ENCODE measurements at places on chromosomes 2 and 18.

DNA sequence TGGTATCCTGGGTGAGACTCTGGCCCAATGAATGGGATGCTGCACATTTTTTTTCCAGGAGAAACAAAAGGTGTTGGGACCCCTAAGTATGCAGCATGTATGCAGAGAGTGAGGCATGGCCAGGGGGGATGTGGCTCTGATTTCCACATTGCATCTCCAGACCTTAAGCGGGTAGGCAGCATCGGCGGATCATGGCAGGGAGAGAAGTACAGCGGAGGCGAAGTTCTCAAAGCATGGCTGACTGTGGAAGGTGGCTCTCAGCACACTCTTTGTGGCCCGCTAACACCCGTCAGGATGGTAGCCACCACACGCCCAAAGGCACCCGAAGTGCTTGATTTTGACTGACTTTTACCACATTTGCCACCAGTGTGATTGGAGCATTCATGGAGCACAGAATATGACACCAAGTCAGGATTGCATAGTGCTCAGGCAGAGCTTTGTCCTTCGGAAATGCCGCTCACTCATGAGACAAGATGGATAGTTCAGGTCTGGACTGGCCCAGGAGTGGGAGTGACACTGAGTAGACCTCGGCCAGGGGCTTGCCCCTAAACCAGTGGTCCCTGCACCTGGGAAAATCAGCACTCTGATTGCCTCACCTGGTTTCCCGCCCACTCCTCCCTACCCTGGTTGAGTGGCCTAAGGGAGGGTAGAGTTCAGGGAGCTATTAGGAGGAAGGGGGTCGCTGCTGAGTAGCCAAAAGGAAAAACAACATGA, 14.2 kb downstream of the INPP4A start:
- no peak for DNase-seq

GRCh38 chr2:45412754-45413379, 198.2 kb downstream of the SRBD1 start:
- DNase-seq: no peak

GRCh38 chr18:6748241-6748640, 18.7 kb downstream of the ARHGAP28 start:
- DNase-seq: no peak

DNA sequence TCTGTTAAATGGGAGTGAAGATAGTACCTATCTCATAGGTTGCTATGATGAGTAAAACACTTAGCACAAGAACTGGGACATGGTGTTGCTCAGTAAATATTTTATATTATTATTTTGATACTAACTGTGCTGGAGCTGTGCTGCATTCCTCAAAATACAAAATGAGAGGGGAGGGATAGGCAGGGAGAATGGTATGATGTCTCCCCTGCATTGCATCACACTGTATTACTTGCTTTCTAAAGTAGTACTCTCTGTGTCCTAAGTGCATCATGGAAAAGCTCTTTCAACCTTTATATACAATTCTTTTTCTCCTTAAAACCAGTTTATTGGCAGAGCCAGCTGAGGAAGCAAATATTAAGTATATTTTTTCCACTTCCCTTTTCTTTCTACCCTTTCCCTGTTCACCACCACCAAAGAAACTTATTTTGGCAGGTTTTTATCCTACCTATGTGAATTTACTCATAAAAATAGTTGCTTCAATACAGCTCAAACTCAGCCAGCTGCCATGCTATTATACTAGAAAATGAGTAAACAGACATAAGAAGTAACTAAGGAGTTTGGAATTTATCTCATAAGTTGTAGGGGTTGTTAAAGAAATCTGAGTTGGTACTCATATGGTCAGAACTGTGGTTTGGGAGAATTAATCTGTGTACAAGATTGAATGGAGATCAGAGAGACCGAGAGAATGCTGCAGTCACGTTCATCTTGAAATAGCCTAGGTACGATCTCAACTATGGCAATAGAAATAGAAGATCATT, 60.3 kb downstream of the EHBP1 start:
- no peak for DNase-seq

DNA sequence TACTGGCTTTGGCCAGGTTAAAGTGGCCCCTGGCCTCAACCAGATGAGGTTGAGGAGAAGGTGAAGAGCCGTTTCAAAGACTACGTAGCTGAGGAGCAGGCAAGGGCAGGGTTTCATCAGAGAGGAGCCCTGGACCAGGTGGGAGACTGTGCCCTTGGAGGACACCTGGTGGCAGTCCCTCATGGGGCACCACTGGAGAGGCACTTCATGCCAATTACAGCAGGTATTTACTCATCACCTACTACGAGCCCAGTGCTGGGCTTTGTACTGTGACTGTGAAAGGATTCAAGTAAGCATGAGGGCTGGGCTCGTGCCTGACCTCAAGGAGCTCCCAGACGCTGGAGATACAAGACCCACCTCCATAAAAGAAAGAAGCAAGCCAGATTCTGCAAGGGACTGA, 37.6 kb downstream of the SMAD7 start:
- DNase-seq: no peak
